ENCODE measurements at places on chromosomes 2 and 18.

DNA sequence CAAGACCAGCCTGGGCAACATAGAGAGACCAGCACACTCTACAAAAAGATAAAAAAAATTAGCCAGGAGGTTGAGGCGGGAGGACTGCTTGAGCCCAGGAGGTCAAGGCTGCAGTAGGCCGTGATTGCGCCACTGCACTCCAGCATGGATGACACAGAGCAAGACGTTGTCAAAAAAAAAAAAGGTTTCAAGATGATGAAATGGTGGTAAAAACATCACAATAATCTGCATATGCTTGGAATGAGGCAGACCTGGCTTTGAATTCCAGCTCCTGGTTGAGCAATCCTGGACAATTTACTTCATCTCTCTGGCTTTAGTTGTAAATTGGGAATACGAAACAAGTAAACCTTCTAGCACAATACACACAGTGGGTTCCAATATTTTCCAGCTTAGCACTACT is 24.1 kb downstream of the USP40 start:
- no peak for DNase-seq

DNA sequence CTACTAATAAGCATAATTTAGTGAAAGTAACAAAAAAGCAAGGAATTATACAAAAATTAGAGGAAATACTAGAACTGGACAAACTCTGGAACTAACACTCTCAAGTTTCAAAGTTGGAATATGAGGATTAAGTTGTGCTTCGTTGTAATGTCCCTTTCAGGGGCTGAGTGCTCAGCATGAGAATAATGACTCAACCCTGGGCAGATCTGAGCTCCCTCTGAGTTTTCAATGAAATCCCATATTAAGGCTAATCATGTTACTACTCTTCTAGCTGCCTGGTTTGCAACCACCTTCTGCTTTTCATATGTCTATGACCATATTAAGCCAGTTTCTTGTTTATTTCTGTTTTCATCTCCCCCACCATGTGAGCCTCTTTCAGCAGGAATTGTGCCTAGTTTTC is 274.9 kb upstream of the LRRTM4 start:
- no peak for DNase-seq

DNA sequence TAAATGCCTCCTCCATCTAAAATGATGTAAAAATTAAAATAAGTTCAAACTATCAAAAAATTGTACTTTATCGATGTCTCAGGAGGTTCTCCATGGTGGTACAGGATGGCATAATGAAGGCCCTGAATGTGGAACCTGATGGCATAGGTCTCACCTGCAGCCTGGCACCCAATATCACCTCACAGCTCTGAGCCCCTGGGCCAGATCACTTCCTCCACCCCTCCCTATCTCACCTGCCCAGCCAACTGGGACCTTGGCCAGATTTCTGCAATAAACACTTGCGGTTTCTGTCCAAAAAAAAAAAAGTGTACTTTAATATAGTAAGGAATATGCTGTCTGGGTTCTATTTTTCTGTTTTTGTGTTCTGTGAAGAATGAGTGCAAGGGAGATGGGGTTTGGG is 6.7 kb upstream of the RBM45 start:
- DNase-seq, result no peak

GRCh38 chr18:56162311-56163265 is 475.8 kb downstream of the TXNL1 start:
- DNase-seq, result no peak

DNA sequence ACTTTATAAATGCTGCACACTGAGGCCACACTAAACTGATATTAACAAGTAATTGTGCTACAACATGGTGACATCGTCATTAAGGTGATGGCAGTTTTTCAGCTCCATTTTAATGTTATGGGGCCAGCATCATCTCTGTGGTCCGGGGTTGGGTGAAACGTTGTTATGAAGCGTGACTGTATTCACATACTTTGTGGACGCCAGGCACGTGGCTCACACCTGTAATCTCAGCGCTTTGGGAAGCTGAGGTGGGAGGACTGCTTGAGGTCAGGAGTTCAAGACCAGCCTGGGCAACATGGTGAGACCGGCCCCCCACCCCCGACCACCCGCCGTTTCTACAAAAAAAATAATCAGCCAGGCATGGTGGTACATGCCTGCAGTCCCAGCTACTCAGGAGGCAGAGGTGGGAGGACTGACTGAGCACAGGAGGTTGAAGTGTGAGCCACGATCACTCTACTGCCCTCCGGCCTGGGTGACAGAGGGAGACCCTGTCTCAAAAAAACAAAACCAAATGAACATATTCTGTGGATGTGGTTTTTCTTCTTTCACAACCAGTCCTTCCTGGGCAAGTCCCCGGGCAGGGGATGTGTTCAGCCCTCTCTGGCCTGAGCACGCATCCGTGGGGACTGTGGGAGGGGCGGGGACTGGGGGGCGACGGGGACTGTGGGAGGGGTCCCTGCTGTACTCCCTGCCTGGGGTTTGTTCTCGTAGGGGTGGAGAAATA is 12.9 kb upstream of the GAL3ST2 start:
- no peak for DNase-seq

GRCh38 chr2:207514451-207514850 is 15.3 kb upstream of the CREB1 start:
- DNase-seq, result no peak
